ENCODE measurements at places on chromosomes 3 and 15.

DNA sequence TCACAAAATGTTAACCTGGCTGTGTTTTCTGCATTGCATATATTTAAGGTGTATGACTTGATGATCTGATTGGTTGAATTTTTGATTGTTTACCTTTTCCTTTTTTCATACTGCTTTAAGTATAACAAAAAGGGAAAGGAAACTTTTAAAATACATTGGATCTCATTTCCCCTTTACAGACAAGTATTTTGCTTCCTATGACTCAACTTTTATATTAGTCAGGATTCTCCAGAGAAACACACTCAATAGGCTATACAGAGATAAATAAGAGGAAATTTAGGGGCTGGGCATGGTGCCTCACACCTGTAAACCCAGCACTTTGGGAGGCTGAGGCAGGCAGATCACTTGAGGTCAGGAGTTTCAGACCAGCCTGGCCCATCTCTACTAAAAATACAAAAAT is 205.8 kb downstream of the TJP1 start:
- DNase-seq: no peak

DNA sequence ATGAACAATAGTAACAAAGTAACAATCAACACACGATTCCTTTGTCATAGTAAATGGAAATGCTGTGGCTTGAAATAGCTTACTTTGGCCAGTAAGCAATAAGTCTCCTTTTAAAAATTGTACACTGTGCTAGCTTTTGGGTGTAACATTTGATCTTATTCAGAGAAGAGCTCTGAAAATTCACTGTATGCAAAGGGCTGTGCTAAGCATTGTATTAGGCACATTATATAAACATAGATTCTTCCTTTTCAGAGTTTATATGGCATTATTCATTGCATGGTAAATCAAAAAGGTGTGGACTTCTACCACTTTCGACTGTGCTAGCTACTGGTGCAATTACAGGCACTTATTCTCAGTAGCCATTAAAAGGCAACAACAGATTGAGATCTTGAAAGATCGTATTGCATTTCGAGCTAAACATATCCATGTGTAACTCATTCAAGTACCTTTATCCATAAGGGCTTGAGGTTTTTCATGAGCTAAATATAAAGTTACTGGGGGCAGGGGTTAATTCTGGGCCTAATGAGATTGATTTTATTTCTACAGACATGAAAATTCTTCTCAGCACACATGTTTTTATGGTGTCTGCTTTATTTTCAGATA is 246.8 kb downstream of the NR1D2 start:
- no peak for DNase-seq

DNA sequence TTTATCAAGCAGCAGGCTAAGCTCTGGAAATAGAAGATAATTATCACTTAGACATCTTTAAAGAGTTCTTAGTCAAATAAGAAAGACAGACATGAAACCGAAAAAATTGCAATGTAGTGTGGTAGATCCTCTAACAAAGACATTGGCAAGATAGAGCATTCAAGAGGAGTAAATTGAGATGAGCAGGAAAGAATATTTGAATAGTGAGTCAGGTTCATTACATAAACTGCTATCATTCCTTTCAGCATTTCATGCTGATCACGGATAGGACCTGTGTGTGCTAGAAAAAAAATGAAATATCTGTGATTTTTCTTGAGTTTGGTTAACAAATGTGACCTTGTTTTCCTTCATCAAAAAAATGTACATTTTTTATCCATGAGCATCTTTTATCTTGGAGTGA is 460.9 kb downstream of the OTOL1 start:
- DNase-seq: no peak

DNA sequence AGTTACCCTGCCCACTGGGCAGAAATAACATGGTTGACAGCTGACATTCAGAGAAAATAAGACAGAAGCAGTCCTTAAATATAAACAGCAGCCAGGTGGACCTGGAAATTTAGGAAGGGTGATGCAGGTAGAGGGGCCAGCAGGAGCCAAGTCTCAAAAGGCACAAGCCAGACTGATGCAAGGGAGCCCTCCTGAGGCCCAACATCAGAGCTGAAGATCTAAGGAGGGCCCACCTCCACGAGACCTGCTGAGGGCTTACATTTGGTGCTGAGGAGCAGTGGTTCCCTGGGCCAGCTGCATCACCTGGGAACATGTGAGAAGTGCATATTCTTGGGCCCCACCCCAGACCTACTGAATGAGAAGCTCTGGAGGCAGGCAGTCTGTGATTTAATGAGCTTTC is 105.5 kb upstream of the TRIM42 start:
- DNase-seq: no peak

GRCh38 chr3:8538913-8539312 is 37.3 kb downstream of the LMCD1 start:
- no peak for DNase-seq
